ENCODE measurements at places on chromosomes 6 and 20.

- peak; percentile 39 for DNase-seq
Observed at GRCh38 chr6:105326833-105327770, 75.8 kb downstream of the PREP start.

GRCh38 chr20:51526106-51526470 lies 16.4 kb downstream of the NFATC2 start:
- DNase-seq, result peak; percentile 72

GRCh38 chr6:136408204-136408603 lies 118.6 kb upstream of the BCLAF1 start:
- no peak for DNase-seq

DNA sequence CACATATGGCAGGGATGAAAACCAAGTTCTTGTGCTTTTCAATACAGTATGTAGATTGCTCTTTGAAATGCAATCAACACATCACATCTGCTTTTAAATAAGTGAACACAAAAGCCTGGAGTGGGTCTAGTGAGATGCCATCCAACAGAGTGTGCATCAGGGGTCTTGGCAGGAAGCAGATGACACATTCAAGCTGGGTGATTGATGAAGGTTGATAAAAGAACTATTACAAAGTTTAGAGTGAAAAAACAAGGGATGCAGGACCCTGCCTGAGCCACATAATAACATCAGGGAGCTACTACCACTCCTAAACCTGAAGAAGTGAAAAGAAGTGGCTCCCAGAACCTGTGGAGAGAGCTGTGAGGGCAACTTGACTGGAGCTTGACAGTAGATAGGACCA lies 16.6 kb upstream of the PLCB1 start:
- DNase-seq, result no peak

DNA sequence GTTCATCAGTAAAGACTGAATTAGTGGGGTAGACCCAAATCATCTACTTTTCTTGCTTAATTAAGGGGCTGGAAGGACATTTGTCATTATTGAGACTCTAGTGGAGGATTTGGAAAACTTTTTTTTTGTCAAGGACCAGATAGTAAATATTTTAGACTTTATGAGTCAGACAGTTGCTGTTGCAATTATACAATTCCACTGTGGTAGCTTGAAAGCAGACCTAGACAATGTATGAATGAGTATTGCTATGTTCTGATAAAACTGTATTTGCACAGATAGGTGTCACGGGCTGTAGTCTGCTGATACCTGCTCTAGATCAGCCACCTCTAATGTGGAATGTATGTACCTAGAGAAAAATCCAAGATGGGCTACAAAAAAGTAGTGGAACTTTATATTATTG lies 175.0 kb downstream of the CARMIL1 start:
- DNase-seq, result no peak

DNA sequence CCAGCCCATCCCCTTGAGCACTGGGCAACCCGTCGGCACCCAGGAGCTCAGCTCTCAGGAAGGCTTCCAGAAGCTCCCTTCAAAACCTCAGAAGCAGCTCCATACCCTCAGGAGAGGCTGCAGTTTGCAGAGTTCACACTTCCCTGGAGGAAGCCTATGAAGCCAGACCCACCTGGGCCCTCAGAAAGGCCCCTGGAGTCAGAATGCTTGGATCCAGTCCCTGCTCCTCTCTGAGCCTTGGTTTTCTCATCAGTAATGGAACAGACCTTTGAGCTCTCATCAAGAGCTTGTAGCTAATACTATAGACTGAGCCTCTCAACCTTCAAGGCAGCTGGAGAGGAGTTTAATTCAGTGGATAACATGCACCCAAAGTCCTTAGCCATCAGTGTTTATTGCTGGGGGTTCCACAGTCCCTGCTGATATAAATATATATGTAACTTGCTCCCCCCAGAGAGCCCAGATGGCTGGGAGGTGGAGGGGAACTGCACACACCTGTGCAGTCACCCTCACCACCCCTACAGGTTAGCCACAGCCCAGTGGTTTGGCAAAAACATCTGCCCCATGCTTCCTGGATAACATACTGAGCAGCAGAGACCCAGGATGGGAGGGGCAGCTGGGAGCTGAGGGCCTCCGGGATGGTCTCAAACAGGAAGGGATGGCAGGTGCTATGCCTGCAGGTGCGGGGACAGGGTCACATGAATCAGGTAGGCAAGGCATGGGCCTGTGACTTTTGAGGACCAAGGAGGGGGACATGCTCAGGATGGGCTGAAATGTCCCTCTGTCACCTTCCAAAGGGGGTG lies 120.1 kb downstream of the SNX5 start:
- no peak for DNase-seq

GRCh38 chr6:126038234-126038633 lies 51.9 kb downstream of the TRMT11 start:
- DNase-seq, result no peak

- DNase-seq, result no peak
Observed at GRCh38 chr6:91852252-91852651, 1265.4 kb upstream of the MAP3K7 start.

DNA sequence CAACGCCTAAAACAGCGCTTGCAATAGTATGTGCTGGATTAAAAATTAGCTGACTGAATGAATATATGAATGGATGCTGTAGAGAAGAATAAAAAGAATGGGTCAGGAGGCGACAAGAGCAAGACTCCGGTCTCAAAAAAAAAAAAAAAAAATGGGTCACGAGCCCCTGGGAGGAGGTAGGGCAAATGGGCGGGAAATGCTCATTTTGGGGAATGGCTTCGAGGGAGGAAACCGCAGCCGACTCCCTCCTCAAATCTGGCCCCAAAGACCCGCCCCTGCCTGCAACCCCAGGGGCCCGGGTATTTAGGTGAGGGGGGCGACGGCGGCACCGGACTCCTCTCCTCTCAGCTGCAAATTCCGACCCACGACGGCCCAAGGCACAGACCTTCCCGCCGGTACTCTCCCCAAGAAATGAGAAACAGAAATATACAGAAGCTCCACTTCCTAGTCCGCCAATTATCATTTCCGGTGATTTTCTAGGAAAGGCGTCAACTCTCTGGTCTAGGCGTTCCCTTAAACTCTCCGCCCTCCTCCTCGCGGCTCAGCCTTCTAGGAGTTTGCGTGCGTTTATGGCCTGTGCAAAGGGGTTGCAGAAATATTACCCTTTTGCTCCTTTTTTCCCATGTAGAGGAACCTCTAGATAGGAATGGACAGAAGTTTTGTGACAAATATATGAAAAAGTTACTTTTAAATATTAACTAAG lies at the start of gene ZNF311:
ZNF311 (minus strand) TSS at position 133 of the 703 bp plus-strand sequence. CDS start 1,361 bp downstream, outside the sequence.
- DNase-seq, result no peak
